ENCODE measurements at places on chromosomes 6 and 20. TPM values are rescaled to one million over a fixed set of nuclear protein-coding genes. Genes with fewer than 3 reads are reported as not detected.

GRCh38 chr6:48505621-48506020 lies 394.6 kb upstream of the PTCHD4 start:
- DNase-seq = no peak

- DNase-seq = no peak
These were observed 906 bp upstream of the FOXP4 start for GRCh38 chr6:41545247-41545702.

DNA sequence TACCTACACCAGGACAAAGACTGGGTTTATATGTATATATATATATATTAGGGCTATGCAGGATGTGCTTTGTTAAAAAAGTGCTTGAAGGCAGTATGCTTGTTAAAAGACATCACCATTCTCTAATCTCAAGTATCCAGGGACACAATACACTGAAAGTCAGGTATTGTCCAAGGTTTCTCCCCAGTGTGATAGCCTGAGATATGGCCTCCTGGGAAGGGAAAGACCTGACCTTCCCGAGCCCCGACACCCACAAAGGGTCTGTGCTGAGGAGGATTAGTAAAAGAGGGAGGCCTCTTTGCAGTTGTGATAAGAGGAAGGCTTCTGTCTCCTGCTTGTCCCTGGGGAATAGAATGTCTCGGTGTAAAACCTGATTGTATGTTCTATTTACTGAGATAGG lies 156.9 kb downstream of the GPX5 start:
- DNase-seq = no peak

Gene ETV7
- polyA plus RNA-seq = 0.43 TPM

DNA sequence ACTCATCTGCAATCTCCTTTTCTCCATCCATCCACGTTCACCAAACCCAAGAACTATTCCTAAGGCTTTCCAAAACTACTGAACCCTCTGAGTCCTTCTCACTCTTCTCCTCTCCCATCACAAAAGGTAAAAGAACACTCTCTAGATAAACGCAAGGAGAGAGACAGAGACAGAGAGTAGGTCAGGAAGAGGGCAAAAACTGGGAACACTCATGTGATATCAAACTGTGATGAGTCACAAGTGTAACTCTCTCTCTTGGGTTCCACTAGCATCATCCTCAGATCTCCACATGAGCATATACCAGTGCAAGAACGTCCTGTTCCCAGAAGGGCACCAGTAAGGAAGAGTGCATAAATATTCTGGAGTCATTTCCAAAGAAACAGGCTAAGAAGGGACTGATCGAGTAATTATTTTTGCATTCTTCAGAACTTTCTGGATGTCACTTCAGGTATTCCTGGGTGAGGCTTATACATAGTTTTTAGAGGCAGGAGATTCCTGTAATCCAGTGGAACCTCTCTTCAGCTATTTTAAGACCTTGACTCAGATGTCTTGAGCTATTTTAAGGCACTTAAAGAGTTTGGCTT lies 47.3 kb upstream of the STXBP5 start:
- DNase-seq = no peak

Gene THBS2
- polyA plus RNA-seq = 20.2 TPM

DNA sequence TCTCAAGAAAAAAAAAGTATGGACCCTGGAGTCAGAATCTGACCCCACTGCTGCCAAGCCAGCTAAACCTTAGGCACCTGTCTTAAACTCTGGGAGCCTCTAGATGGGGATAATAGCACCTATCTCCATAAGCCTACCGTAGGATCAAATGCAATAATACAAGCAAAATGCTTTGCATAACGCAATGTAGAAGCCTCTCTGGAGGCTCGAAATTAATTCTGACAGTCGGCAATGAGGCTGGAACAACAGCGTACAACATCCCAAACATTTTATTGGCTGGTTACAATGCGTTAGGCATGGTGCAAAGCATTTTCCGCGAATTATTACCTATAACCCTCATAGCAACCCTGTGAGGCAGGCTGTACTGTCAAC lies 521 bp downstream of the CDK5RAP1 start:
- no peak for DNase-seq

DNA sequence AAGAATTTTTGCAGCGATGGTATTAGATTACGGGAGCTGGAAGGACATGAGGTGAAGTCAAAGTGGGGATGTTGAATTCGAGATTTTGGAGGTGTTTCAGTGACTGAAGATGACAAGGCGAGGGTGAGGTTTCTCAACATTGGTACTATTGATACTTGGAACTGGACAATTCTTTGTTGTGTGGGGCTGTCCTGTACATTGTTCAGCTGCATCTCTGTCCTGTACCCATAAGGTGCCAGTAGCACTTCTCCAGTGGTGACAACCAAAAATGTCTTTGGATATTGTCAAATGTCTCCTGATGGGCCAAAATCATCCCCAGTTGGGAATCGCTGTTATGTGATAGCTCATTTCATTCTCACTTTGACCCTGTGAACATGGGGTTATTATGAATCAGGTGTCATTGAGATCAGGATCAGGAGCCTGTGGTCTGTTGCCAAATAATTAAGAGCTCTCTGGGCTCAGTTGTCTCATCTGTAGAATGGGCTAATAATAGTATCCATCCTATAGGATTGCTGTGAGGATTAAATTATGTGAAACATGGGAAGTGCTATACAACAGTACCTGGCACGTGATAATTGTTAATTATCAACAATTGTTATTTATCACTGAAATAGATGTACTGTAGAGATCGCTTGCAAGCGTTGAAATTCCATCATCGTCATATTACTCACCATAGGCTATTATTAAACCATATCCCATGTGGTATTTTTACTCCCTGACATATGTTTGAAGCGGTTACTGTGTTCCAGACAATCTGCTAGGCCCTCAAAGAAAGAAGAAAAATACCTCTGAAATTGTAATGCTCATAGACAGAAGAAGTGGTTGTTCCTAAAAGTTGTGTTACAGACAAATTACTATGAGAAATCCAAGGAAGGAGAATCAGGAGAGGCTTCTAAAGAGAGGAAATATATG lies 48.5 kb upstream of the TTPAL start:
- no peak for DNase-seq

GRCh38 chr6:145798530-145798929 lies 16.1 kb downstream of the FBXO30 start:
- DNase-seq = no peak

GRCh38 chr6:66848244-66848953 lies 1141.4 kb upstream of the EYS start:
- no peak for DNase-seq

DNA sequence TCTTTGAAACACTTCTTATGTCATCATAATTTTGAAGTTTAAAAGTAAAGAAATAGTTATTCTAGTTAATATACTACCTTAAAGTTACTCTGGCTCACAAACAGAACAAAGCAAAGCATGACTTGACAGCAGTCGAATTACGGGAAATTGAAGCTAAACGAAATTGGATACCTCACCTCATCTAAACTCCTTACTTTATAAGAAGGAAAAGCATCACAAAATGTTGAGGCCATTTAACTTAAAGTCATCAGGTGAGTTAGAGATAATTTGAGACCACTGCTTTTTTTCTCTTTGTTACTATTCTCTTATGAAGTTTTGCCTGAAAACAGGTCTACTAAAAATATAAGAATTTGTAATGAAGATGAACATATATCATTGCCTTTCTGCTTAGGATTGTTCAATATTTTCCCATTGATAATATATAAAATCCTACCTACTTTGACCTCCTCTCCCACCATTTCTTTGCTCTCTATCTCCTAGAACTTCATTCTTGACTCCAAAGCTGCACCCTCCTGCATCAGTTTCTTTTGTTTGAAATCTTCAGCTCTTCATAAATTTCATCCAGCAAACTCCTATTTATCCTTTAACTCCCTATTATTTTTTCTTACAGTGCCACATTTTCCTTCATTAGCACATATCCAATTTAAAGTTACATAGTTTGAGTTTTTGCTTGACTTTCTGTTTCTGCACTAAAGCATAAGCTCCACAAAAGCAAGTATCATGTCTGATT lies 510.7 kb upstream of the ZNF337 start:
- no peak for DNase-seq

- DNase-seq = no peak
These were observed 505.2 kb downstream of the CBLN4 start for GRCh38 chr20:55500130-55500529.

Gene DNAAF9
- polyA plus RNA-seq = 14.4 TPM

GRCh38 chr6:26211963-26212362 lies 124.7 kb downstream of the HFE start:
- DNase-seq = no peak

Gene DDX43
- 0.23 TPM for polyA plus RNA-seq
